Stimulated activated CD4-positive, alpha-beta T cell treated with anti-CD3 and anti-CD28 coated beads, Interleukin-15, amount 100 ng/mL, for 24 hours (primary cell): ENCODE measurements at places on chromosomes 1 and 21.

DNA sequence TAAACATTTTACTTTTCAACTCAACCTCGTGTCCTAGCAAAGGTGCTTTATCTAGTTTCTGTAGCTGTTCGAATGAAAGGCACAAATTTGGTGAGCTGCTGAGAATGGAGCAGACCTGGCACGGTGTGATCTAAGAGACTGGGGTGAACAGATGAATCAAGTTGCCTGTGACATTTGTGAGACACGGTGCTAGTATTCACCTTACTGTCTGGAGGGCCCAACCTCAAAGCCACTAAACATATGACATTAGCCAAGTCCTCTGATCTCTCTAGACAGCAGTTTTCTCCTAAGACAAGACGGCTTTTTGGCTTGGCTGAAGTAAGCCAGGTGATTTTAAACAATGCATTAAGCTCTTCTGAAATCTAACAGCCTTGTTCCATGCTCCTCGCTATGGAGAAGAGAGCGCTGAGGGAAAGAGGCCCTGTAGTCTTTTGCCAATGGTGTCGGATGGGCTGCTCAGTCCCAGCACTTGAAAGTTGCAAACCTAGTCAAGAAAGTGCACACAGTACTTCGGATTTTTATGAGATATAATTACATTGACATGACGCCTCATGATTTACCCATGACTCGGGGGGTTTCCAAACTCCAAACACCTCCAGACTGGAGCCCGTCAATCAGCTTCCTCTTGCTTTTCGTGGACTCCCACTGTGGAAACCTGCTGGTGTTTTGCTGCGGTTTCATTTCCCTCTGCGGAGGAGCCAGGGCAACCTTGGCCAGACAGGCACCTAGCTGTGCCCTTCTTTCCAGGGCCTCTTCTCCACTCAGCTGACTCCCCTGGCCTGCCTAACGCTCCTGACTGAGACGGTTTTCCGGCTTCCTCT lies 794 bp upstream of the TOR3A start:
- DNase-seq: peak; percentile 17

DNA sequence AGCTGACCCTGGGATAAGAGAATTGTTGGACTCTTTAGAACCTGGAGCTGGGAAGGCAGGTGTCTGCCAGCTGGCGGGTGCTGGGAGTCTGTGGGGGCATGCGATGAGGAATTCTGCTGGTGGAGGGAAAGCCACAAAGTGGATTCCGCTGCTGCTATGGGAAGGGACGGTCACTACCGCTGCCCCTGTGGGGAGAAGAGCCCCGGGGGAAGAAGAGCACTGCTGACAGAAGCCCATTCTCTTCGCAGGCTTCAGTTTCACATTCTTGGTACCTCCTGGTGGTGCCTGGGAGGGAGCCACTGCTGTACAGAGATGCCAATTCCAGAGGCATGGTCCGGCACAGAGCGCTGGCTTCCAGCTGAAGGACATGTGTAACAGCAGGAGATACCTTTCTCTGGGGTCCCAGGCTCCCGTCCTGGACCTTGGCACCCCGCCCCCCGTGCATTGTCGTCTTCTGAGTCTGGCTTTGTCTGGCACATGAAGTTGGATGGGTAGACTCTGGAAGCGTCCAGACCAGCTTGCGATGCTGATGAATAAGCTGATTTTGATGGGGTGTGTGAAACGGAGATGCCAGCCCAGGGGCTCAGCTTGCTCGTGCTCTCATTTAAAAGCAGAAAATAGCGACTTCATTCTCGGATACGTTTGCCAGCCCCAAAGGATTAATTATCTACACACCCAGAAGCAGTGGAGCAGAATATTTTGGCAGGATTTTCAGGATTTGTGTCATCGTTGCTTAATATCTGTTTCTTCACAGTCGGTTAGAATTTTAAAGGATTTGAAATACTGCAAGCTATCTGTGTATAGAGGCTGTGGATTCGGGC lies 13.2 kb downstream of the PDXK start:
- DNase-seq: no peak

- DNase-seq: no peak
Observed at GRCh38 chr1:161131523-161132409, 701 bp downstream of the DEDD start.

DNA sequence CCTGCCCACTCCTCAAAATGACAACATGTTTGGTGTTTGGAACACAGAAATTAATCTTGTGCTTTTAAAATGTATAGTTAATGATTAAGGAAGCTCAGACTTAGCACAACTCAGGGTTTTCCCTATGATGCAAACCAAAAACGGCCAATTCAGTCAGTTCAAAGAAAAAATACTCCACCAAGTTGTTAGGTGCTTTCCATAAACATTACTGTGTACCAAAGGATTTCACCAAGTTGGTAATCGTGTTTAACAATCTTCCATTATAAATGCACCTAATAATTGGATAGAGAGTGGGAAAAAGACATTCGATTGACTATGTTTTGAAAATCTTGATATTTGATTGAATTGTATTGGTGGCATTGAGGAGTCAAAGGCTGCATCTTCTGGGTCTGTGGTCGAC lies 33.3 kb upstream of the DUSP10 start:
- DNase-seq: no peak

GRCh38 chr1:194252199-194252598 lies 1065.8 kb upstream of the B3GALT2 start:
- no peak for DNase-seq

DNA sequence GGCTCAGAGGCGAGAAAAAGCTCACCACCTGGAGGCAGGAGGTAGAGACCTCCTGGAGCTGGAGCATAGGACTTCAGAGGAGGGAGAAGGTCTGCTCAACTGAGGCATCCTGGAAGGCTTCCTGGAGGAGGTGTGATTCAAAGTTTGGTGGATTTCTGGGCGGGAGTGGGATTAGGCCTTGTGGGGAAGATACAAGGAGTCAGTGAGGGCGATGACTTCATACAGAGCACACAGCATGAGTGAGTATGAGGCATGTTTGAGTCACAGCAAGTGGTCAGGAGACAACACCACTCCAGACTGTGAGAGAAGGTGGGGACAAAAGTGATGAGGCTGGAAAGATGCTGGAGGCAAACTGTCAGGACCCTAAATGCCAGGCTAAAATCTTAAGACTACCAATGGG lies 77.6 kb downstream of the MATN1 start:
- DNase-seq: no peak

- no peak for DNase-seq
Observed at GRCh38 chr1:70441392-70442035, 30.4 kb downstream of the CTH start.

DNA sequence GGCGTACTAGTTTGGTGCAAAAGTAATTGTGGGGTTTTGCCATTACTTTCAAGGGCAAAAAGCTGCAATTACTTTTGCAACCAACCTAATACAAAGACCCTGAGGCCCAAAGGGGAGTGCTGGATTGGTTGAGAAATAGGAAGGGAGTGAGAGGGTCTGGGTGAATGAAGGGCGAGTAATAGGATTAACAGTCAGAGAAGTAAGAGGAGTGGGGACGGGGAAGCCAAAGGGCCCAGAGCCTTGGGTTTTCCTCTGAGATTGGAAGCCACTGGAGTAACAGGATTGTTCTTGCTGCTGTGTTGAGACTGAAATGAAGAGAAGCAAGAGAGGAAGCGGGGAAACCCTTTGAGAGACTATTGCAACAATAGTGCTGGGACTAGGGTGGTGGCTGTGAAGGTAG lies 19.0 kb upstream of the PRELP start:
- no peak for DNase-seq

GRCh38 chr1:238777551-238777950 lies 608.8 kb upstream of the CHRM3 start:
- DNase-seq: no peak

- DNase-seq: no peak
Observed at GRCh38 chr1:82646888-82647287, 846.2 kb downstream of the ADGRL2 start.

DNA sequence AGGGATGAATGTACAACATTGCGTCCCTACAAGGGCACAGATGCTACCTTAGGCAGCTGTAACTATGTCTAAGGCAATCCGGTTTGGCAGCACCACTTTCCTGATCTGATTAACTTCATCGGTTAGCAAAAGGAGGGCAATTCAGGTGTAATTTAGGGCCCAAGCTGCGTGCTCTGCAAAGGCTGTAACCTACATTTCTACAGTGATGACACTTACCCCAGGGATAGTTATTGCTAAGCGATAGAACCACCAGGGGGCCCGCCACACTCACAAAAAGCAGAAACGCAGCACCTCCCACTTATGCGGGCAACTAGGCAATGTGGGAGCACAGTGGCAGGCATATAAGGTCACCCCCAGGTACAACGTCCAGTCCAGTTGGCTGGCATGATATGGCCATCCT lies 113.5 kb downstream of the GDAP2 start:
- DNase-seq: no peak

GRCh38 chr1:226360106-226360746 lies 47.7 kb downstream of the PARP1 start:
- no peak for DNase-seq

- DNase-seq: peak; percentile 64
Observed at GRCh38 chr1:58652651-58653184, 47.1 kb downstream of the MYSM1 start.

DNA sequence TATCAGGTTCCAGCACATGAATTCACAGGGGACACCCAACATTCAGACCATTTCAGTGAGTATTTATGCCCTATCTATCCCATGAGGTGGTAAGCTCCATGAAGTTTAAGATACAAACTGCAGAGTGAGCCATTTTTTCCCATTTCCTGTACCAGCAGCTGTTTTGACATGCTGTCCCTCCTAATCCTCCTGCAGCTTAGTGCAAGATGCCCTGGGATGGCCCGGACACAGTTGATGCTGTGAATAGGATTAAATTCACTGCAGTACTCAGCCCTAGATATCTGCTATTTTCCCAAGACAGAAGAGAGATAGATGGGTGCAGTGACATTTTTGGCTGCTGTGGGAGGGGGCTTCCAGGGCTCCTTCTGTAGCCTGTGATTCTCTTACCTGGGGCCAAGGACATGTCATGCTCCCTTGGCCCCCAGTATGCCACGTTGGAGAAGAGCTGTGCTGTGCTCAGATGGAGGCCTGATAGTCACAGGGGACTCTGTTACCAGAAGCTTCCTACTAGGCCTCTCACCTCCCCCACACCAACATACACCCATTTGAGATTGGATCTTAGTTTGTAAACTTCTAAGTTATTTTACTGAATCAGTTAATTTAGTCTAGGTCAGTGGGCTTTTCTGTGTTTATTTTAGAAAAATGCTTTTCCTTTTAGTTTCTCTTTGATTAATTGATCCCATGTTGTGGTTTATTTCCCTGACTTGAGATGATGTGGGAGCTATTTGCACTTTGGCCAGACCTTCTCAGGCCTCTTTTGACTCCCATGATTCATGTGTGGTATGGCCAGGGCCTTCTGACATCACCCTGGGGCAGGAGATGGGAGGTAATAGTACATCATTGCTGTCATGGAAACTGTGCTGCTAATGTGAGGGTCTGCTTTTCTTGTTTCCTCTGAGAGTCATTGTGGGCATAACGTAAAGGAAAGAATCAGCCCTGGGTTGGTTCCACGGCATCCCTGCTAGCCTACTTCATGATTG lies 92.6 kb downstream of the ST3GAL3 start:
- no peak for DNase-seq

- no peak for DNase-seq
Observed at GRCh38 chr1:198530953-198531352, 9.5 kb downstream of the ATP6V1G3 start.

DNA sequence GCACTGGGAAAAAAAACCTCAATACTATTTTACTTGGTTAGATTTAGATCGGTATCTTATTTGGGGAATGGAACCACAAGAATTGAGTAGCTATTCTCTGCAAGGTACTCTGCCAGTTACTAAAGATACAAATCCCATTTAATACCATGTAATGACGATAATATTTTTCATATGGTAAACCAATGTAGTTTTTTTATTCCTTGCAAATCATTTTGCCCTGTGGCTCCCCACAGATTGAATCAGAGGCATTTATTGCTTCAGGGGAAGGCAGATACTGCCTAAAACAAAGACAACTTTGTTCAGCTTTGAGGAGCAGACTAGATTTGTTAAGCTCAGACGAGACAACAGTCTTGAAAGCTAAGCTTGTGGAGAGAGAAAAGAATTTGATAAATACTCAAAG lies 226.7 kb upstream of the RUNX1 start:
- no peak for DNase-seq

- no peak for DNase-seq
Observed at GRCh38 chr1:235157150-235157549, 3.9 kb downstream of the RBM34 start.

GRCh38 chr1:42170779-42171621 lies 6.5 kb upstream of the GUCA2A start:
- DNase-seq: no peak

GRCh38 chr1:41812051-41812450 lies 106.7 kb downstream of the HIVEP3 start:
- DNase-seq: peak; percentile 68

DNA sequence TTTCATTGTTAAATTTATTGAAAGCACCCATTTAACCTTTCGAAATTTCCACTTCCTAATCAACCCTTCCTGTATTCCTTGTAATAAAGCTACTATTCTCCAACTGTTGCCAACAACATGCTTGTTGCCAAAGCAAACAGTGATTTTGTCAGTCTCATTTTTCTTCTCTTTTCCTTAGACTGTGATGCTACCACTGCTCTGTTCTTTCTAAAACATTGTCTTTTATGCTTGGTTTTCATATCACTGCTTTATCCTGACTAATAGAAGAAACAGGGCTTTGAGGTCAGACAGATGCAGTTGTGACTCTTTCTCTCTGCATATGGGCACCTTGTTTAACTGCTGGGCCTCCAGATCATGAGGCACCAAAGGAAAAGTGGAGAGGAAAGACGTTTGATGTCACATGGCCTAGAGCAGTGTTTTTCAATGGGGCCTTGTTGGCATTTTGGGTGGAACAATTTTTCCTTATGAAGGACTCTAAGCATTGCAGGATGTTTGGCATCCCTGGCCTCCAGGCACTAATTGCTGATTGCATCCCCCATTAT lies 56.1 kb downstream of the HMCN1 start:
- DNase-seq: no peak

- peak; percentile 57 for DNase-seq
Observed at GRCh38 chr1:179141592-179142251, 59.9 kb downstream of the TOR3A start.

- no peak for DNase-seq
Observed at GRCh38 chr1:108117945-108118902, 81.9 kb downstream of the SLC25A24 start.

DNA sequence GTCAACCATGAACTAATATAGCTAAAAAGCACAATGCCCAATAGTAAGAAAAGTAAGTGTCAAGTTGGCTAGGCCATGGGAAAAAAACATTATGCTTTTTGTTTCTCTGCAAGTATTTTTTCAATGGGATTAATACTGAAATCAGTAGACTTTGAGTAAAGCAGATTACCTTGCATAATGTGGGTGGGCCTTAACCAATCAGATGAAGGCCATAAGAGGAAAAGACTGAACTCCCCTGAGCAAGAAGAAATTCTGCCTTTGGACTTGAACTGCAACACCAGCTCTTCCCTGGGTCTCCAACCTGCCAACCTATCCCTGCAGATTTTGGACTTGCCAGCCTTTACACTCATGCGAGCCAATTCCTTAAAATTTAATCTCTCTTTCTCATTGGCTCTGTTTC lies 6.4 kb upstream of the RSPO1 start:
- DNase-seq: no peak

DNA sequence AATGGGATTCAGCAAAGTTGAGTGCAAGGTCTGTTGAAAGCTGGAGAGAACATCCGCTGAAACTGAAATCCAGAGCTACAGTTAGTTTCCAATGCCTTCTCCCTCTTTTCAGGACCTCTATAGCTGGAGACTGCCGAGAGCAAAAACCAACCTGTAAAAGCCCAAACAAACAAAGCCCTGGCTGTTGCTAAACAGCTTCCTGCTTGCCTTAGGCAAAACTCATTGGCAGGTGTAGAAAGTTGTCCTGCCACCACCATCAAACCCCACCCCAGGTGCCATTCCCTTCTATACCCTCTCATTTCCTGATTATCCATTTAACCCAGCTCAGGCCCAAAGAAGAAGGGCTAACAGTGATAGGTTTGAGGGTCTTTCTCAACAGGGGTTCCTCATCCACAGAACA lies 24.7 kb downstream of the SCYL3 start:
- DNase-seq: no peak
